ENCODE measurements at places on chromosomes 5 and 9. TPM values are rescaled to one million over a fixed set of nuclear protein-coding genes. Genes with fewer than 3 reads are reported as not detected.

- H3K27ac ChIP-seq: no peak overlapping the region
- DNase-seq: no peak
- no peaks in the 10 kb centered on the region for H3K4me1 ChIP-seq
- H3K27me3 ChIP-seq: no peaks in the 10 kb centered on the region
- H3K36me3 ChIP-seq: no peaks in the 10 kb centered on the region
These were observed 13.5 kb downstream of the ADRB2 start for GRCh38 chr5:148839960-148840359.

- no peaks in the 10 kb centered on the region for H3K36me3 ChIP-seq
- H3K27ac ChIP-seq: no peak overlapping the region
- H3K4me3 ChIP-seq: no peak overlapping the region
- DNase-seq: no peak
These were observed 416.7 kb upstream of the TYRP1 start for GRCh38 chr9:12276505-12276904.

- no peaks in the 10 kb centered on the region for H3K4me1 ChIP-seq
- H3K36me3 ChIP-seq: no peaks in the 10 kb centered on the region
- no peak for DNase-seq
- no peaks in the 10 kb centered on the region for H3K27me3 ChIP-seq
- no peak overlapping the region for H3K27ac ChIP-seq
These were observed 46.2 kb downstream of the MCTP1 start for GRCh38 chr5:95238560-95239325.

GRCh38 chr9:87420884-87421283 is 76.8 kb upstream of the DAPK1 start:
- no peak for DNase-seq
- H3K4me3 ChIP-seq: no peak overlapping the region
- H3K36me3 ChIP-seq: no peaks in the 10 kb centered on the region
- no peaks in the 10 kb centered on the region for H3K4me1 ChIP-seq

DNA sequence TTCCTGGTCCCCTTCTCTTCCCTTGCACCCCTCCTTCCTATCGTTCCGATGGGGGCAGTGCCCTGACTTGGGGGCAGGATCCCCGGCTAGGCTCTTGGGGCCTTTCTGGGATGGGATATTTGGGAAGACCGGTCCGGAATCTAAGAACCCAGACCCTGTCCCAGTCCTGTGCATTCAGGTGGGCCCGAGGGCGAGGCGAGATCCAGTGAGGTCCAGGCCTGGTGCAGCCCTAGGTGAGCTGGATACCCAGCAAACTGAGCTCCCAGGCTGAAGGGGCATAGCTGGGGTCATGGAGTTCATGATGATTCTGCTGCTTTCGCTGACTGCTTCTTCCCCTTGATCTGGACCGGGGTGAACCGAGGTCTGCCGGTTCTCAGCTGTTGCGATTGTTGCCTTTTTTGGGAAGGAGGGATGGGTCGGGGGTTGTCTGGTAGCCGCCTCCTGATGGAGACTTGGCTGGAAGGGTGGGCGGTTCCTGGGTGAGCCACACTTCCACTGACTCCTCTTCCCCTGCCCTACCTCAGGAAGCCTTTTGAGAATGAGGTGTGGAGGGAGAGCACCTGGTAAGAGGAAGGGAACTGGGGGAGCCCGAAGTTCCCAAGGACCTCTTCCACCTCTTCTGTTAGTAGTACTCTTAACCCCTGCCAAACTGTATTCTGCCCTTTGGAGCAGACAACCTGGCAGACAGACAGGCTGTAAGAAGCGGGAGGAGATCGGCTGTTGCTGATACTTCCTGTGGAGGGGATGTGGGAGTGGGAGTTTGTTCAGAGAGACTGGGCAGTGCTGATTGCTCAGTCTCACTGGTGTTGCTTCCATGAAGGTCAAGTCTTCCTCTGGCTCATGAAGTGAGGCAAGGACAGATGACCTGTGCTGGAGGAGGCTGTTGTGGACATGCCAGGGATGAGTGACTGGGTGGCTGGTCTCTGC is 1.0 kb downstream of the LRRC8A start:
- peak overlapping the region; percentile 73 for H3K4me3 ChIP-seq
- H3K4me1 ChIP-seq: peaks cover 4% of the 10 kb centered on the region
- peak; percentile 39 for DNase-seq
- peak overlapping the region; percentile 98 for H3K27ac ChIP-seq
- no peaks in the 10 kb centered on the region for H3K36me3 ChIP-seq
- no peaks in the 10 kb centered on the region for H3K27me3 ChIP-seq

DNA sequence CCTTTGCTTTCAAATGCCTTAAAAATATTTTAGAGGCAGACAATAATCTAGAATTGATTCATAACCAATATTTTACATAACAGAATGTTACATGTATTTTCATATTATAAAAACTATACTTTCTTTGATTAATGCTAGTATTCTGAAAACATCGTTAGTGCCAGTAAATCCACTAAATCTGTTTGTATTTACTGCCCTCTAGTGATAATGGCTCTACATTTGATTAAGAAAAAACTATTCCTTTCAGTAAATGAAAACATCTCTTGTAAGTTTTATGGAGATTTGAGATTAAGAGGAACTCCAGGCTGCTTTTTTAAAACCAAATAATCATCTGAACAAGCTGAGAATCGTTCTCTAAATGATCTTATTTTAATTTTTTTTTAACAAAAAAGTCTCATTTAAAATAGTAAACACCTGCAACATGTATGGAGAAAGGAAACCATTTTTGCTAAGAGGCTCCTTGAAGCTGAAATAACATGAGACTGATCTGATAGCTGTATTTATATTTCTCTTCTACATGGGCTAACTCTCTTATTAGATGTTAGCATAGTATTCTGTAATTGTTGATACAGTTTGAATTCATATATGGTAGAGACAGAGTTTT is 424.7 kb downstream of the RAB3C start:
- no peaks in the 10 kb centered on the region for H3K27me3 ChIP-seq
- H3K4me1 ChIP-seq: no peaks in the 10 kb centered on the region
- no peak overlapping the region for H3K27ac ChIP-seq
- no peak for DNase-seq
- no peak overlapping the region for H3K4me3 ChIP-seq

DNA sequence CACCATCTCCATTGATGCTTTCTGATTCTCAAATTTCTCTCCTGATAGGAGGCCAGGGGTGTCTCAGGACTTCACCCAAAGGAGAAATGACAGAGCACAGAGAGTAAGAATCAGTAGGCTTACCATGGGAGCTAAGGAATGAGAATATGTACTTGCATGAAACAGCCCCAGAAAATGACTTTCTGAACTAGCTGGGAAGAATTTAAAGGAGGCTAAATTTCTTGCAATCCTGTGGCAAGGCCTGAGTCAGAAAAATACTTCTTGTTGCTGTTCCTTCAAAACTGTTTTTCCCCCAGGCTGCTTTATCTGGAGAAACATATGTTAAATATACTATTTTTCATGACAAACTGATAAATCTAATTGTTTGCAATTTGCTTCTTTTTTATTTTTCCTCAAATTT is 53.4 kb upstream of the FBXL7 start:
- H3K27me3 ChIP-seq: no peaks in the 10 kb centered on the region
- H3K4me3 ChIP-seq: no peak overlapping the region
- DNase-seq: no peak
- no peaks in the 10 kb centered on the region for H3K36me3 ChIP-seq

DNA sequence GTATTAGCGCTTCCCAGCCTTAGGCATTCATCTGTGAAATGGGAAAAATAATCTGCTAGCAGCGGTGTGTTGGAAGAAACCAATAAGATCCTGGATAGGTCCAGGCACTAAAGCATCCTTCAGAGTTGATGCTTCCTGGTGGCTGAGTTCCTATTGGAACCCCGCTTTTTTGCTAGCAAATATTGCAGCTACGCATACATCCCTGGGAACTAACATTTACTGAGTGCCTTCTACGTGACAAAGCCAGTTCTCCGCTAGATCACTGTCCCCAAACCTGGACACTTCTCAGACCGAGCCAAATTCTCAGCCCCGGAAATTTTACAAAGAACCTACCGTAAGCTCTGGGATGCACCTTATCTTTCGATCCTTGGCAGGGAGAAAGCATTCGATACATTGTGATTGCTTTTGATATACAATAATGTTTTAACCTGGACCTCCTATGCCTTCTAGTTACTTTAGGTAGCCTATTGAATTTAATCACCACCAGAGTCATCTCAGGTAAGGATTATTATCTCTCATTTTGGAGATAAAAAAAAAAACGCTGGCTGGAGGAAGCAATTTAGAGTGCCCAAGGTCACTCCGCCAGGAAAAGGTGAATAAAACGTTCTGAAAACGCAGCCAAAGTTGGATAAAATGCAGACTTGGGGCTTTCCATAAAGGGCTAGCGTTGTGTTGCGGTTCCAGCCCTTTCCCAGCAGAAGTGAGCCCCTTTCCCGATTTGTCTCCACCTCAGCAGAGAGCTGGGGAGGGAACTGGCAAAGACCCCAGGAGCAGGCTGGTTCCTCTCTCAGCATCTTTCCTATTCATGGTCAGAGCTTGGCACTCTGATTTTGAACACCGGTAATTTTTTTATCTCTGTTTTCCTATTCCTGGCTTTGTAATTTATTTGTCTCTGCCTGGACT is 2.6 kb upstream of the MSX2 start:
- peaks cover 52% of the 10 kb centered on the region for H3K27me3 ChIP-seq
- no peak overlapping the region for H3K4me3 ChIP-seq
- no peaks in the 10 kb centered on the region for H3K4me1 ChIP-seq
- H3K27ac ChIP-seq: no peak overlapping the region
- no peaks in the 10 kb centered on the region for H3K36me3 ChIP-seq

GRCh38 chr5:20654033-20654432 is 666.0 kb upstream of the CDH18 start:
- H3K4me3 ChIP-seq: no peak overlapping the region
- H3K27ac ChIP-seq: no peak overlapping the region
- no peaks in the 10 kb centered on the region for H3K36me3 ChIP-seq
- H3K4me1 ChIP-seq: no peaks in the 10 kb centered on the region
- no peak for DNase-seq

DNA sequence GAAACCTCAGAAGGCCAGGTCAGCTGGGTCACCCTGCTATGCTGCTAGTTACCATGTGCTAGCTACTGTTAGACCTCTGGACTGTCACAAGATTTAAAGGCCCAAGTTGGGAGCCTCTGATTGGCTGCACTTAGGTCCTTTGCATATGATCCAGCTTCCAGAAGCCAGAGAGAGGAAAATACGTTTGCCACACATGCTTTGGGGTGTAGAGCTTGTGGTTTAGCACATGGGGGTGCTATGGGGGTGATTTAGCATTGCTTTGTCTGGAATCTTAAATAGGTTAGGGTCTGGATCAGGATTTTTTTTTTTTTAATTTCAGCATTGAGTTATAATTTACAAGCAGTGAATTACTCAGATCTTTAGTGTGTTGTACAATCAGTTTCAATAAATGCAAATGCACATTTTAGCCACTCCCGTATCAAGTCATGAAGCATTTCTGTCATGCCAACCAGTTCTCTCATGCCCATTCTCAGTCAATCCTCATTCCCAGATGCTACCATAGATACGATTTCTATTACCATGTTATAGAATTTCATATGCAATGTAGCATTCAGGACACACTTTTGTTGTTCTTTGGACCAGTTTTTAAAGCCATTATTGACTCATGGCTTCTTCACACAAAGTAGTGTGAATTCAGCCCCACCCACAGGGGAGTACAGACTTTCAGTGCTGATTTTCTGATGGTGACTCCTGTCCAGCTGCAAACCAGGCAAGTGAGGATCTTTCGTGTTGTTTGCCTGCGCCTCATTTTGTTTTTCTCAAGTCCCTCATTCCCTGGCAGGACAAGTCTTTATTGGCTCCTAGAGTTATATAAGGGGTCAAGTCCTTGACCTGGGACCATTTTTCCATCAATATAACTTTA is 250.4 kb downstream of the LRRC70 start:
- no peak overlapping the region for H3K27ac ChIP-seq
- no peak for DNase-seq
- H3K4me3 ChIP-seq: no peak overlapping the region
- no peaks in the 10 kb centered on the region for H3K27me3 ChIP-seq
- no peaks in the 10 kb centered on the region for H3K36me3 ChIP-seq

GRCh38 chr5:146380714-146381113 is 42.1 kb downstream of the POU4F3 start:
- no peak for DNase-seq
- H3K27ac ChIP-seq: no peak overlapping the region
- no peaks in the 10 kb centered on the region for H3K27me3 ChIP-seq
- no peaks in the 10 kb centered on the region for H3K4me1 ChIP-seq
- no peak overlapping the region for H3K4me3 ChIP-seq

Gene C9orf153
- total RNA-seq: 1.8 TPM

Gene PPP2R2B
- 0.26 TPM for total RNA-seq

Gene RNF180
- total RNA-seq: 40.6 TPM

Gene SLC36A2
- total RNA-seq: not detected

Gene ZNF169
- total RNA-seq: 8.4 TPM
